CD8-positive, alpha-beta T cell (primary cell): ENCODE measurements at places on chromosomes 11 and 22.
A peak's percentile ranks its signal among the peaks of the same experiment; 100 is the strongest.

GRCh38 chr22:33920197-33920540 lies at the start of gene LARGE1:
Gene LARGE1, minus strand, starts transcription at chr22:33920476.
- no peak for DNase-seq

- DNase-seq = no peak
Observed at GRCh38 chr22:42770941-42771647, 50.4 kb upstream of the A4GALT start.

DNA sequence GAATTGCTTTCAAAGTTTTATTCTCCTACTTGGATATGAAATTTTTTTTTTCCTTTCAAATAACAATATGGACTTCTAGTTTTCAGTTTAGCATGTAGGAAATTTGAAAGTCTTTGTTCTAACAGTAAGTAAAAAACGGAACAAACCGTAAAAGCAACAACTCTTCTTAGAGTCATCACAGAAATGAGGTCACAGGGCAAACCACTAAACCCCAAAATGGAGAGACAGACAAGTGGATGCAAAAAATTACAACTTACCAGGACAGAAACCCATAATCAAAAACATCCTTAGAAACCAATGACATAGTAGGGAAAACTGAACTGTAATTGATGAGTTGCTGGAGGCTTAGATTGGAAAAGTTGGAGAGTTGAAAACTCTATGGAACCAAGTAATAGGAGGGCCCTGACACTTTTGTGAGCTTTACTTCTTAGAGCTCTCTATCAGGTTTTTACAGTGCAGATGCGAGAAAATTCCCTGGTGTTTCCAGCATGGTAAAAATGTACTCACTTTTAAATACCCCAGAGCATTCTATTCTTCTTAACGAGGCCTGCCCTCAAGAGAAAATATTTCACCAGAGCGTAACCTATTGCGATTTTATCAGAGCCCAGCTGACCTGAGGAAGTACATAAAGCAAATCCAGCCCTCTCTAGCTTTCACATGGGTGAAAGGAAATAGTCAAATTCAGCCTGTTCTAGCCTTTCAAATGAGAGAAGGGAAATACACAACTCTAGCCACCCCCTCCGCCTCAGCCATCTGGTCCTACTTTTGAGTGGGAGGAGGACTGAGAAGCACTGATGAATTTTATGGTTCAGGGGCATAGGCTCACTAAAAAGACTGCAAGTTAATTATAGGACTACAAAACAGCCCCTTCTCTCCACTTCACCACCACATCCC lies 39.1 kb downstream of the CASP12 start:
- no peak for DNase-seq

- DNase-seq = no peak
Observed at GRCh38 chr11:68211546-68211945, 1.6 kb downstream of the KMT5B start.

DNA sequence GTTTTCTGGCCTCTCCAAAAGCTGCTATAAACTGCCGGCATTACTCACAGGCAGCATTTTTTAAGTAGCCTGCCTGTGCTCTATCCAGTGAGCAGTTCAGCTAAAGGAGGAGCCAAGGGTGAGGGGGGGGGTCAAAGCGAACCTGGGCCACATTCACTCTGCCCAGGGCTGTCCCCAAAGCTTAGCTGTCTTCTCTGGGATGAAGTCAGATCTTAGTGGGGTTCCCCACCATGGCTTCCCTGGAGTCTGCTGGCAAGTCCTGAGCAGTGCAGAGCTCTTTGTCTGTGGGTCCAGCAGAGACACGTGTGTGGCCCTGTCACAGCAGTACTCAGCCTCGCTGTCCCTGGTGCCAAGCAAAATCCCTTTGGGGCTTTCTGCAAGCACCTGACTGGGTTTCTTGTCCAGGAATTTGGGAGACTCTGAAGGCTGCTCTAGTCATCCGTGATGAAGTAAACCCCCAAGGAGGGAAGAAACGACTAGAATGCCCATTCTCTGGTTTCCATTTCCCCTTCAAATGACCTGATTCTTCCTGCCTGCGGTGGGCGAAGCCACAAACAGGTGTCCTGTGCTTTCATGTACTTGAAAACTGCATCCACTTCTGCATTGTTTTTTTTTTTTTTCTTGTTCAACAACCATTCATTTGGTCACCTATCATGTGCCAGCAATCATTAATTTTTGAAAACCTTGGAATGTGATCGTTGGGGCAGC lies 2.6 kb downstream of the KCNJ5 start:
- no peak for DNase-seq

DNA sequence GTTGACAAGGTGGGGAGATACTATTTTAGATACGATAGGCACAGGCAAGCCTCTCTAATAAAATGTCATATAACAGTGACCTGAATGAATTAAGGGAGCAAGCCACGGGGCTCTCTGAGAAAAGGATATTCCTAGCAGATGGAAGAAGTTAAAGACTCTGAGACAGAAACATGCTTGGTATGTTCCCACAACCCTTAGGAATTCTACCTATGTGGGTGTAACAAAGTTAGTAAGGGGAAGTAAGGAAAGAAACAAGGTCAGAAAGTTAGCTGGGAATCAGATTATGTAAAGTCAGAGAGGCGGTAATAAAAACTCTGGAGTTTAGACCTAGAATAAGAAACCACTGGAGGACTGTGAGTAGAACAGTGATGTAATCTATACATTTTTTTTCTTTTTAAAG lies 59.7 kb upstream of the GDPD4 start:
- DNase-seq = no peak

GRCh38 chr22:45731798-45732495 lies 60.3 kb downstream of the ATXN10 start:
- no peak for DNase-seq

DNA sequence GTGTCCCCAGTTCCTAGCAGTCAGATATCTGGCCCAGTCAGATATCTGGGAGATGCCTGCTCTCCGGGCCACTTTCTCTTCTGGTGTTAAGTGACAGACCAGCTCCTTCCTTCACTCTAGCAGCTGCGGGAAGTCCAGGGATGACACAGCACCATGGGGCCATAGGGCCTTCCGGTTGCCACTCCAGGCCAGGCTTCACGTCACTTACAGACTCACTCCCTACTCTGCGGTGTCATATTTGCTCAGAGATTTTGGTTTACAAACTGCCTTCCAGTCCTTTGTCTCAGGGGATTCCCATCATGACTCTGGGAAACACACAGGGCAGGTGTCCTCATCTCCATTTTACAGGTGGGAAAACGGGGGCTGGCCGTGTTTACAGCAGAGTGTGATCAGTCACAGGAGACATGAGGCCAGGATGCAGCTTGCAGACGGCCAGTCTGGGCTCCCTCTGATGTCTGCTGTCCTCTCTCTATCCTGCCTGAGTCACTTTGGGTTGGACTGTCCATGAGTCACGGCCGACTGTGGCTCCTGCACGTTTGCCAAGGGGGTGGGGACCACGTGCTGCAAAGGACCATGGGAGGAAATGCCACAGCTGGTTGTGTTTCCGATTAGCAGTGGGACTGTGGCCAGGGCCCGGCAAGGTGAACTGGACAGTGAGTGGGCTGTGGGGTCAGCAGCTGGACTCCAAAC lies 8.2 kb upstream of the TBC1D22A start:
- peak; percentile 38 for DNase-seq

DNA sequence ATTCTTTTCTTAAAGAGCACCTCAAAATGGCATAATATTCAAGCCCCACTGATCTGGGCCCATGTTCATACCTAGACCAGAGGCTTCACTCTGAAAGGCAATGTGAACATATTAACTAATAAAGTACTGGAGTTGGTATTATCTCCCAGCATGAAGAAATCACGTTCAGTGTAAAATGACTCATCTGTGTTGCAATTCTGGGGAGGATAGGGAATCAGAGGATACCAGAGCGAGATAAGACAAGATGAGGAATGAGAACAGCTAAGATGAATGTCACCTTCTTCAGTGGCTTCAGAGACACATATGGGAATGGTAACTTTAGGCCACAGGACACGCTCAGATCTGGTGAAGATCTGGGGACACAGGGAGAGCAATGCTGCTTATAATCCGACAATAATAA lies 121.1 kb downstream of the NTM start:
- DNase-seq = no peak

DNA sequence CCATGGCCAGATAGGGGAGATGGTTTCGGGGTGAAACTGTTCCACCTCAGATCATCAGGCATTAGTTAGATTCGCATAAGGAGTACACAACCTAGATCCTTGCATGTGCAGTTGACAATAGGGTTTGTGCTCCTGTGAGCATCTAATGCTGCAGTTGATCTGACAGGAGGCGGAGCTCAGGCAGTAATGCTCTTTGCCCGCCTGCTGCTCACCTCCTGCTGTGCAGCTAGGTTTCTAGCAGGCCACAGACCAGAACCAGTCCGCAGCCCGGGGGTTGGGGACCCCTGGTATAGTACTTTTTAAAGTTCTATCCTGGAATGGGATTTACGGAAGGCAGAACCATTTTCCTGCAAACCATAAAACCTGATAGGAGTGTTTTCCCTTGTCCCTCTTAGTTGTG lies 54.6 kb downstream of the POLD3 start:
- no peak for DNase-seq

GRCh38 chr11:69670158-69670845 lies 4.9 kb downstream of the LTO1 start:
- DNase-seq = peak; percentile 74

DNA sequence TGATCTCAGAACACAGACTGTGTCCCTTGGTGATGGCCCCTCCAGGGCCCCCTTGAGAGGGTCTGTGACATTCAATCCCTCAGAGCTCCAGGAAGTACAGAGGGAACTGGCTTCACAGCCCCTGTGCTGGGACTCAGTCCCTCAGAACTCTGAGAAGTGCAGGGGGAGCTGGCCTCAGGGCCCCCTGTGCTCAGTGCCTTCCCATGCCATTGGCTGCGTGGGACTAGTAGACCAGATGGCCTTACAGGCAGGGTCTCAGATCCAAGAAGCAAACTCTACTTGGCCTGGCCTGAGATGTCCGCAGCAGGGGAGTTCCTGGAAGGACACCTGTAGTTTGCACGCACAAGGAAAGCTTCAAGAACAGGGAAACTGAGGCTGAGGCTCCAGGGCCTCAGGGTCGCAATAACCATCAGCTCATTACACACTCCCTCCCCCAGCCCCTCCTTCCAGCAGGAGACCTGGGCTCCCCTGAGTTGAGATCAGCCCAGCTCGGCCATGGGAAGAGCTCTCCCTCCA lies 138.4 kb downstream of the BRD1 start:
- no peak for DNase-seq

GRCh38 chr11:3970108-3970507 lies 114.6 kb downstream of the STIM1 start:
- no peak for DNase-seq

DNA sequence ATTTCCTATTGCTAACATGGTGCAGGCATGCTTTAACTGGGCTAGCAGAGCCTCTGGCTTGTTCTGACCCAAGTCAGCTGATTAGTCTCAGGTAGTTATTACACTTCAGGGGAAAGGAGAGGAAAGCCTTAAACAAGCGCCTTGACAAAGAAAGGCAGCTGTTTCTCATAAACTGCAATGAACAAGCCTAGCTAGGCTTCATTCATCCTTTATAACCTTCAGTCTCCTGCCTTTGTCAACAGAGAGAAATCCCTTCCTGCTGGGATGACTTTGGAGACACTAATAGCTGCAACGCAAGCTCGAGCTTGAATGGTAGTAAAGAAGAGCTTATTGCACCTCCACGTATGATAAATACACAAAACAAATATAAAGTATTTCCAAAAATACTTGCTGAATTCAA lies 68.4 kb downstream of the CCDC34 start:
- no peak for DNase-seq

- no peak for DNase-seq
Observed at GRCh38 chr11:60500276-60500910, 7.8 kb downstream of the MS4A12 start.

GRCh38 chr11:45423036-45423435 lies 136.9 kb upstream of the SYT13 start:
- no peak for DNase-seq

DNA sequence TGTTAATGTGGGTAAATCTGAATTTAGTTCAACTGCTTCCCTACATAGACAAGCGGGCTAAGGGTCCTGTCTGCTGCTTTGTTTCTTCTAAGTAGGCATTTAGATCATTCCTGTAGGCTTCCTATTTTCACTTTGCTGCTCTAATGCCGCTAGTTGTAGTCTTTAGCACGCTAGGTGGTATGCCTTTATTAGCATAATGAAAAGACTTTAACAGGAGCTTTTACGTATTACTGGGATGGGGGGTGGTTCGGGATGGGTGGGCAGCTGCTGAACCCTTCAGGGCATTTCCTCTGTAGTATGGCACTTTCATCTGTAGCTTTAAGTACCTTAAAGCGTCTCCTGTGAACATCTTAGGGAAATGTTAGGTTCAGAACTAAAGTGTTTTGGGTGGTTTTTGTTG lies 85.3 kb downstream of the GGT1 start:
- DNase-seq = no peak

GRCh38 chr22:37244114-37244921 lies at the start of gene RAC2:
Gene RAC2, minus strand, starts transcription at chr22:37244269. Its CDS starts 121 bp downstream, at chr22:37244148.
- peak; percentile 90 for DNase-seq

- peak; percentile 38 for DNase-seq
Observed at GRCh38 chr11:61532134-61533038, 23.8 kb downstream of the LRRC10B start.

DNA sequence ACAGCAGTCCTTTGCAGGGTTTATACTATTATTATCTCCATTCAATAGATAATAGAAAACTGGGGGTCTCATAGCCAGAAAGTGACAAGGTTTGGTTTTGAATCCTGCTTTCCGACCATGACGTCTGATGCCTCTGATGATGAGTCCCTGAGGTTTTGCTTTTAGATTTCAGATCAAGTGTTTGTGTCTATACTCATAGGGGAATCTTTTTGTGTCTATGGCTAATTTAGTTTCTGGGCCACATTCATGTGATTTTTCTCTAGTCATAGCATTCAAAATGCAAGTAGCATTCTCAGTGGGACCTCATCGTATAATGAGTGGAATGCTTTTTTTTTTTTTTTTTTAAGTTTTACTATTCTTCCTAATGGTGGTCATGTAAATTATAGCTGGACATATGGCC lies 72.9 kb downstream of the TNRC6B start:
- no peak for DNase-seq

DNA sequence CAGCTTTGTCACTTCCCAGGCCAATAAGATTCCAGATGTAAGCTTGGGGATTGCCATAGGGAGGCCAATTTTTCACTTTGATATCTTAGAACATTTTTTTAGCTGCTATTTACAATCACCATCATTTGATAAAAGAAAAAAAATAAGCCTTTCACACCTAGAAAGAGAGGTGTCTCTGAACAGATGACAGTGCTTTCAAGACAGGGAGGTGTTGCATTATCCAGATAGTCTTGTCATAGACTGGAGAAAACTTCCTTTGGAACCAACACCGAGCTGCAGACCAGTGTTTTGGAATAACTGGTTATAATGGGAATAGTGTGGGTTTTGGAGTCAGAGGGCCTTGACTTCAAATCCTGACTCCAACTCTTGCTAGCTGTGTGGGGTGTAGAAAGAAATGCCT lies 101.0 kb downstream of the SLC1A2 start:
- no peak for DNase-seq
